ENCODE measurements at places on chromosomes 7 and 10.

DNA sequence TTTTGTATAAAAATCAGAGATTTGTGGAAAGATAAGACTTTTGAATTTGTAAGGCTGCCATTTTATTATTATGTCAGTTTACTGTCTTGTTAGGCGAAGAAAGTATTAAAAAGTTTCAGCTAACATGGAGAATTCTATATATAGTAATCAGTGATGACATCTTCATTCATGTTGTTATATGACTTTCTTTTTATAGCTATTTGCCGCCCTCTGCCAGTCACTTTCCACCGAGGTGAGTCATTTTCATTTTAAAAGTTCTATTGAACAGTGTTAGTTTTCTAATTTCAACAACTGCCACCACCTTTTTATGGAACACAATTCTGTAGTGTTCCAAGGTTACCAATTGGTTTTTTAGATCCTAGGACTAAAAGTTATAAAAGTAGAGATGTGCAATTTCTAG, 11.8 kb downstream of the CUTC start:
- no peak for DNase-seq

DNA sequence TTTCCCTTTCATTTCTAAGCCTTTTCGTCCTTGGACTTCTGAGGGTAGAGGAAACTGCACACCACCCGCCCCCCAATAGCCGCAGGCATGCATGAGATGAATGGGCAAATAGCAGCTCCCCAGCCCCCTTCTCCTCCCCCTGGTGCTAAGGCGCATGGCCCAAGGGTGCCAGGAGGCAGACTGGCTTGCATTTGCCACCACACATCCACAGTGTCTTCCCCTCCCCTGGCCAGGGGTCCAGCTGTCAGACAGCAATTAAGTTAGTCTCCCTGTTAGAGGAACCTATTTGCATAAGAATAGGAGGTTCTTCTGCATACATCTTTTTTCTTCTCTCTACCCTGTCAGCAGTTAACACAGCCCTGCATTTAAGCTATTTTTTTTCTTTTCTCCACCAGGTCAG, 20.2 kb downstream of the TOMM7 start:
- DNase-seq, result no peak

- no peak for DNase-seq
Observed at GRCh38 chr10:99533496-99534449, 1.0 kb downstream of the NKX2-3 start.

GRCh38 chr10:99647601-99648151, 11.6 kb upstream of the ENTPD7 start:
- DNase-seq, result no peak

- no peak for DNase-seq
Observed at GRCh38 chr10:120188950-120189349, 268.1 kb upstream of the PLPP4 start.

GRCh38 chr7:138963675-138964074, 17.5 kb downstream of the KIAA1549 start:
- no peak for DNase-seq

- no peak for DNase-seq
Observed at GRCh38 chr10:6153845-6154244, 48.9 kb upstream of the PFKFB3 start.

- no peak for DNase-seq
Observed at GRCh38 chr7:47956220-47956619, 8.0 kb upstream of the PKD1L1 start.

All from dermis blood vessel endothelial cell (primary cell).